GM03348 (cell line): ENCODE measurements at places on chromosomes 6 and 20.
A peak's percentile ranks its signal among the peaks of the same experiment; 100 is the strongest.

DNA sequence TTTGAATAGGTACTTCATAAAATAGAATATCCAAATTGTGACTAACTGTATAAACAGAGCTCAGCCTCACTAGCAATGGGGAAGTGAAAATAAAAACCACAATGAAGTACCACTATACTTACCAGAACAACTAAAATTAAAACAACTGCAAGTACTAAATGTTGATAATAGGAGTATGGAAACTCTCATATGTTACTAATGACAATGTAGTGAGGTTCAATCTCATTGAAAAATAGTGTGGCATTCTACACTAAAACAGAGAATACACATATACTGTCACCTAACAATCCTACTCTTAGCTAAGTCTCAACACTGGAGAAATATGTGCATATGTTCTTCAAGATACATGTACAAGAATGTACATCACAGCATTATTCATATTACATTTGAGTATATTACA, 132.0 kb upstream of the CARMIL1 start:
- no peak for DNase-seq

GRCh38 chr20:25077610-25078169, 4.3 kb downstream of the VSX1 start:
- DNase-seq = peak; percentile 67

DNA sequence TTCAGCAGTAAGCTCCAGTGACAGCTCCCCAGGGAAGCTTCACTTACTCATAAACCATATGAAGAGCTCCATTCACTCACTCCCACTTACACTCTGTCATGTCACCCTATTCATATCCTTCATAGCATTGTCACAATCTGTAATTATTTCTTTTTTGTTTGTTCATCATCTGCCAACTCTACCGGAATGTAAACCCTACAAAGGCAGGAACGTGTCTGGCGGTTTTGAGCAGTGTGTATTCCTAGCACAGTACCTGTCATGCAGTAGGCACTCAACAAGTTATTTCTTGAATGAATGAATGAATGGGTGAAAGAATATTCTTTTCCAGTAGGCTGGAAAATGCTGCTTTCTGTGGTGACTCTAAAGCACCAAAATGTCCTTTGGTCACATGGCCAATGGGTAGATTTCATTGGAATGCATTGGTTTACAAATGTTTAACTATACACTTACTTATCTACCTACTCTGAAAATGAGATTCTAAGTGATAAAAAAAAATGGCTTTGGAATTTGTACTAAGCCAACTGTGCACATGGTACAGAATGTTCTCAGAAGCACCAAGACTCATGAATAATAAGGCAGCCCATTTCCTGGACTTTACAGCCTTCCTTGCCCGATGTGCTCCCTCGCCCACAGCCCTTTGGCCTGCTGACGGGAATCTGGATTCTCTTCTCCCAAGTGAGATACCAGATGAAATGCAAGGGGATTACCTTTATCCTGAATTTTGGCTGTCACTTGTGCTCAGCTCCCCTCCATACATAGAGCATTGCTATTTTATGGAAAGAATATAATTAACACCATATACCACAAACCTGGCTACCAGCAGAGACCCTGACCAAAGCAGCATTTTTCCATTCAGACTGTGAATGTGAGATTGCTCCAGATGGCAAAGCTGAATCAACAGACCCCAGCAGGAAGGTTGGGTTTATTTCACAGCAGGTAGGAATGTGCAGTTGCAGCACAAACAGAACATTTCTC, 273.3 kb downstream of the ALDH8A1 start:
- no peak for DNase-seq

DNA sequence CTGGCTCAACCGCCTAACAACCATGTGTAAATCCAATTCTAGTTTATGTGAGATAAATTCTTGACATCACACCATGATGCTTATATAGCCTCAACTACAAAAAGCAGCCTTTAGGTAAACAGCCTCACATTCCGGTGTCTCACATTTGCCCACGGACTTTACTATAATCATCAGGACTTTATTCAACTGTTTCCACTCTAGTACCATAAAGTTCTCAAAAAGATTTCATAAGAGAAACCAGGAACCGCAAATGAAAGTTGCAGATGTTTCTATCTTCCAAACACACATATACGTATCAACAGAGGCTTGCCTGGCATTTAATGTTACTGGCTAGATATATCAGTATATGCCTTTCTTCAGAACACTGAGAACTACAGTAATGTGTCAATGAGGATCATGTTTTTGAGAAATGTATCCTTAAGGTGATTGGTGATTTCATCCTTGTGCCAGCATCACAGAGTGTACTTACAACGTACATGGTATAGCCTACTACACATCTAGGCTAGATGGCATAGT, 80.0 kb downstream of the EPB41L2 start:
- DNase-seq = no peak

- DNase-seq = no peak
Measured at GRCh38 chr6:3333263-3333662, 74.5 kb downstream of the PSMG4 start.

DNA sequence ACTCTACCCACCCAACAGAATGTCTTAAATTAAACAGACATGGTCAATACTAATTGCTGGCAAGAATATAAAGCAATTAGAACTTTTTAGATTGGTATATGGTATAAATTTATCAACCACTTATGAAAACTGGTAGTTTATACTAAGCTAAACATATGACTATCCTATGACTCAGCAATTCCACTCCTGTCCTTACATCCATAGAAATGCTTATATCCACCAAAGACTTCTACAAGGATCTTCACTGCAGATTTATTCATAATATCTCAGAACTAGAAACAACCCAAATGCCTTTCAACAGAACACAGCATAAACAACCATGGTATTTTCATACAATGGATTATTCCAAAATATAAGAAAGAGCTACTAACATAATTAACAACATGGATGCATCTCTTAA, 4.6 kb downstream of the ZNF184 start:
- no peak for DNase-seq
